ENCODE measurements at places on chromosomes 16 and 17. TPM values are rescaled to one million over a fixed set of nuclear protein-coding genes. Genes with fewer than 3 reads are reported as not detected.

Gene ZNF385C
- total RNA-seq: not detected

Gene RPAIN
- 54.1 TPM for total RNA-seq

Gene C1QTNF8
- not detected for total RNA-seq

Gene ACE
- total RNA-seq: 16.0 TPM

Gene NGFR
- total RNA-seq: 0.17 TPM

Gene LMF1
- total RNA-seq: 20.4 TPM

Measured in T-helper 1 cell treated with Interleukin-12 subunit alpha and Interleukin-12 subunit beta and Interleukin-4 antibody, amounts not matched to agents 30 ng/mL and 1 ng/mL, for 36 hours (primary cell).